ENCODE measurements at places on chromosomes 12 and 14.

GRCh38 chr12:102680304-102680703 lies 199.9 kb upstream of the IGF1 start:
- no peak for DNase-seq

DNA sequence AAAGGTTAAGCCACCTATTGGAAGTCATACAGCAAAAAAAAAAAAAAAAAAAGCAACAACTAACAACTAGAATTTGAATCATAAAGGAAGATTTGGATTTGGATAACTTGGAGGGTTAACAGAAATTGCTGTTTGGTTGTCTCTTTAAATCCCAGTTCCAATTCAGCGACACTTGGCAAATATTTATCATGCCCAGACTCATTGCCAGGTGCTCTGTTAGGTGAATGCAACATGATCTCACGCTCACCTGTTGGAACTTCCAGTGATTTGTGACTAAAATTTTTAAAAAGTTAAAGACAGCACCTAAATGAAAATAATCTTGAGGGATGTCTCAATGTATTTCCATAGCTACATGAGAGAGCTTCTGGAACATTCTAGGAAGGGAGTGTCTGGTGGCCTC lies 103.7 kb downstream of the TBX3 start:
- DNase-seq = no peak

- DNase-seq = no peak
Observed at GRCh38 chr12:23729359-23729758, 220.1 kb downstream of the SOX5 start.

DNA sequence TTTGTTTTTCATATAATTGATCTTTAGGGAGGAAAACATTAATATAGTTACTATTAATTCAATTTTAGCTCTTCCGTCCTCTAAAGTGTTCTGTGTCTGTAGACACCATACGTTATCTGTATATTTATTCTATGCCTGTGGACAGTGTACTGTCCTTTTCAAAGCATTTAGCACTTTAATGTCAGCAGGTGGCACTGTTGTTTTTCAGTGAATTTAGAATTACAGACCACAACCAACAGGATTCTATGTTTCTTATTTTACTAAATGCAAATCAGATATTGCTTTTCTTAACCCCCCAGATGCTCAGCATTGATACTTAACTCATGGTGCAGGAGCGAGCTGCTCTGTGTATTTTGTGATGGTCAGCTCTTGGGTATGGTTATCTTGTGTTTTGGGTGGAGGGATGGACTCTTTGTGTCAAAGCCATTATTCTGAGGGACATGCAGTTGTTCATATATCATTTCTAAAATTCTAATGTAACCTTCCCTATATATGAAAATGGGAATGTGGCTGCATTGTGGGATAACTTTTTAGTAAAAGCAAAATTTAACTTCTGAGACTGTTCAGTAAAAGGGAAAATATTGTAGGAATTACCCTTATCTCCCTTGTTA lies 65.2 kb downstream of the PAPOLA start:
- no peak for DNase-seq

DNA sequence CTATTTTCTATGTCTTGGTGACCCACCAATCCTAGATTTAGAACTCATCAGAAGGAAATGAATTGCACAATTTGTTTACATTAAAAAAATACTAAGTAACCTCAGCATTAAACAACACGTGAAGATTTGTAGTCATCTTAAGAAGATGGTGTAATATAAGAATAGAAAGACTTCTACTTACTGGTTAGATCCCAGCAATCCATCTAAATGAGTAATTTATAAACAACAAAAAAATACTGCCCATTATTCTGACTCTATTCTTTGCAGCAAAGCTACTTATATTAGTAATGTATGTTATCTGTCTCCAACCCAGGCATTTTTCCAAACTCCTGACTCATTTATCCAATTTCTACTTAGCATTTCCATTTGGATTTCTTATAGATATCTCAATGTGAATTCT lies 67.8 kb downstream of the CD163L1 start:
- no peak for DNase-seq

DNA sequence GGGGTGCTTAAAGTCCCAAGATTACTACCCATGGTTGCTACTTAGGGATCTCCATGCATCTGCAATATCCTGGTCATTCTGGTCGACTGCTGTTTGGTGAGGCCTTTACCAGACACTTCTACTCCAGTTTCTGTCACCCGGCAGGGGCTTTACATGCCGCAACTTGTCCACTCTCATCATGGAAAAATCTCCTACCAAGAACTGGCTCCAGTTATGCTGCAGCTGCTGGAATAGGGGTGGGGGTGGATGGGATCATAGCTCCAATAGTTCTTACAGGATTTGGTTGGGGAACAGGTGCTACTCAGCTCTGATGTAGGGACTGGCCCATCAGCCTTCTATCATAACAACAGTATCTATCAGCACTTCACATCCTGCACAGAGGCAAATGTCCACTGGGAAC lies 51.6 kb downstream of the SPTB start:
- no peak for DNase-seq

- no peak for DNase-seq
Observed at GRCh38 chr14:33560718-33561431, 390.0 kb downstream of the EGLN3 start.

DNA sequence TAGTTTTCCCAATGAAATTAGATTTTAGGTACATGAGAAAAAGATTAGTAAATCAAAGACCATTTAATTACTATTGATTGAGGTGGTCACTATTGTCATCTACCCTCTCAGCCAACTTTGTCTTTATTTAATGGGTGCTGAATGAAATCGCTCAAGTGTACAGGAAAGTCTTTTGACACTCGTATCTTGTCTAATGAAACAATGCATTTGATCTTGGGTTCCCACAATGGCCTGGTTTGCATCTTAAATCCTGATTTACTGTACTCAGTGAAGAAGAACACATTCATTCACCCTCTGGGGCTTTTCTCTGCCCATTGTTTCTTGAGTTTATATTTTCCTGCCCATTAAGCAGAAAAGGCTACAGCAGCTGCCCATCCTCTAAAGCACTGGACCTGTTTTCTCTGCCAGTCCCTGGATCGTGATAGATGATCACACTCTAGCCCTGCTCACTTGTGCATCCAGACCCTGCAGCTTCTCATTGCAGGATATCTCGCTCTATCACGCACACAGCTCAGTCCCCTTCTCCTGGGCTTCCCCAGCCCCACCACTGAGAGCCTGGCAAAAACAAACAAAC lies 1369.3 kb downstream of the AACS start:
- DNase-seq = no peak

DNA sequence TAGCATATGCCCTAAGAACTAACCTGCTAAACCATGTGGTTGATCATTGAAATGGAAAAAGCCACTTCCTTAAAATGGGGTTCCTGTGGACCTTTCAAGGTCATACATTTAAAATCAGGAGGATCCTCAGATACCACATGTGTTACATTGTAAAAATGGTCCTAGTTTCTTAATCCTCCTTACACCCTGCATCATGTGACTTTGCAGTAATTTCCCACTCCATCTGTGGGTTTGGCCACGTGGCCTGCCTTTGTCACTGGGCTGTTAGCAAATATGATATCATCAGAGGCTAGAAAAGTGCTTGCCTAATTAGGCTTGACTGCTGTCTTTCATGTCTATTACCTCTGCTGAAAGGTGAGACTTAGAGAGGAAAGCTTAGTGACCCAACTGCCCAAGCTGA lies 70.7 kb downstream of the CMKLR1 start:
- no peak for DNase-seq

DNA sequence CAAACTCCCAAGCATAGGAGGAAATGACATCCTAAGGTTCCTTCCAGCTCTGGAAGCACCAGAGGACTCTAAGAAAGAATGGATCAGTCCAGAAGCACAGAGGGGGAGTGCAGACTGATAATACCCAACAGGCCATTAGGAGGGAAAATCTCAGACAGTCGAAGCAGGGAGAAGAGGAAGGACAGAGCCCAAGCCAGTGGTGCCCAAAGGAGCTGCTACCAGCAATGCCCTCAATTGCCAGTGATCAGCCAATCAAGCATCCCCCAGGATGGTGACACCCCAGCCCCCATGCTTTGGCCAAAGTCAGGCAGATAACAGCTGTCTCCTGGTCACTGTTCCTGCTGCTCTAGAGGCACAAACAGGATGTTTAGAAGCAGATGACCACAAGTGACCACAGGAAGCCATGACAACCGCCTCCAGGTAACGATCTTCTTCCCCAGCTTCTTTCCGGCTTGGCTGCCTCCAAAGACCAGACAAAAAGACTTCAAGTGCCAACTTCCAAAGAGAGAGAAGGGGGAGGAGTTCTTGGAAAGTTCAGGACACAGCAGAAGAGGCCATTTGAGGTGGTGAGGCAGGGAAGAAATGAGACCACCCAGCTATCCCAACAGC lies 16.2 kb downstream of the PXN start:
- no peak for DNase-seq

- no peak for DNase-seq
Observed at GRCh38 chr12:109439181-109439580, 37.9 kb downstream of the KCTD10 start.

DNA sequence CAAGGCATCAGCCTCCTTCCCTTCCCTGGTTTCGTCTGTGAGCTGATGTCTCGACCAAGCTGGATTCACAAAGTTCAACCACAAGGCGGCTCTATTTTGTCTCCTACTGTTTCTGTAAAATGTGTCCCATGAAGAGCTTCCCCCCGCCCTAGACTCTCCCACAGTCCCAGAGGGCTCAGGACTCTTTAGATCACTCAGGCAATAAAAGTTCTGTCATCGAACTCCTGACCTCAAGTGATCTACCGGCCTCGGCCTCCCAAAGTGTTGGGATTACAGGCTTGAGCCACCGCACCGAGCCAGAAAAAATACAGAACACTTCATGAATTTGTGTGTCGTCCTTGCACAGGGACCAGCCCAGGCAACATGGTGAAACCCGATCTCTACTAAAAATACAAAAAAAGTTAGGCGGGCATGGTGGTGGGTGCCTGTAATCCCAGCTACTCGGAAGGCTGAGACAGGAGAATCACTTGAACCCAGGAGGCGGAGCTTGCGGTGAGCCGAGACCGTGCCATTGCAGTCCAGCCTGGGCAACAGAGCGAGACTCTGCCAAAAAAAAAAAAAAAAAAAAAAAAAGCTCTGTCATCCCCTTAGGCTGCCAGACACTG lies 149.4 kb downstream of the BCL11B start:
- no peak for DNase-seq
